Esophagus squamous epithelium (tissue), 5 donors: ENCODE measurements at places on chromosomes 16 and 17.
A peak's percentile ranks its signal among the peaks of the same experiment; 100 is the strongest.

DNA sequence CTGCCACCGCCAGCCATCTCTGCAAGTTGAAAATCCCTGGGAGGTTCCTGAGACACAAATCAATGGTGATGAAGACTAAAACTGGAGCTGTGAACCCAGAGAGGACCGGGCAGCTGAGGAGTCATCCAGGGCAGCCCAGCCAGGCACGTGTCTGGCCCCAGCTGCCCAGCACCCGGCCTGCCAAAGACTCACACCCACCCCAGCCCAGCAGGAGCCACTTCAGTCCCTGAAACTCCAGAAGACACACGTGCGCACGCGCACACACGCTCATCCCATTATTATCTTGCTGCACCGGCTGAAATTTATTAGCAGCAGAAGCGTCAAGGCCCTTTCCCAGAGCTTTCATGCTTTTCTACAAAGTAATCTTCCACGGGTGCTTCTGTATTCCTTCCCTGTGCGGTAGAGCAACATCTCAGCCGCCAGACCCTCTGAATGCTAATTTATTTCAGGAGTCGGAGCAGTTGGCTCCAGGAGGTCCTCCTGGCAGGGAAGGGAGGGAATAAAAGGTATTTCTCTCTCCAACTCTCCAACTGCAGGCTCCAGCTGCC, 59.8 kb upstream of the RBFOX3 start:
- DNase-seq: no peak

DNA sequence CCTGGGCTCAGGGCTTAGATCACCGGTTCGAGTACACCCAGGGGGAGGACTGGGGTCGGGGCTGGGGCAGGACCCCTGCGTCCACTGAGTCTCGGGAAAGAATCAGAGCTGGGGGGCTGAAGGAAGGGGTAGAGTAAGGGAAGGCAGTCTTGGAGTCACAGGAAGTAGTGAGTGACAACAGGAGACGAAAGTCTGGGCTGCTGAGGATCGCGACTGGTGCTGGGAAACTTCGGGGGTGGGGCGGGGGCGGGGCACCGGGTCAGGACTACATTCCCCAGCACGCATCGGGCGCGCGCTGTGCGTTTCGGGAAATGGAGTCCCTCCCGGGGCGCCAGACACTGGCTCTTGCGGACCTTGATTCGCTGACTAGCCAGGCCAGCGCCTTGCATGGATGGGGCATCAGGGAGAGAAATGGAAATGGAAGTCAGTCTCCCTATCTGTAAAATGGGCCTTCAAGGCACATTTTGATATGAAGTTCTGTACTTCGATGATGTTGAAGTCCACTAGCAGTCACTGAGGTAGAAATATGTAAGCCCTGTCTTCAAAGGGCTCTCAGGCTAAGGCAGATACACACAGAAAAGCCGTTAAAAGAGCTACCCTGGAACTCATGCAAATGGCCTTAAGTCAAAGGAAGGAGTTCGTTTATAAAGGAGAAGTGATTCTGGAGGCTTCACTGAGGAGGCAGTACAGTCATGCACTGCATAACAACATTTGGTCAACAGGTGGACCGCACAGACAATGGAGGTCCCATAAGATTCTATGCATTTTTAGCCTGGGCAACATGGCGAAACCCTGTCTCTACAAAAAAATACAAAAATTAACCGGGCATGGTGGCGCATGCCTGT, 697 bp downstream of the CTF1 start:
- DNase-seq: peak; percentile 42

DNA sequence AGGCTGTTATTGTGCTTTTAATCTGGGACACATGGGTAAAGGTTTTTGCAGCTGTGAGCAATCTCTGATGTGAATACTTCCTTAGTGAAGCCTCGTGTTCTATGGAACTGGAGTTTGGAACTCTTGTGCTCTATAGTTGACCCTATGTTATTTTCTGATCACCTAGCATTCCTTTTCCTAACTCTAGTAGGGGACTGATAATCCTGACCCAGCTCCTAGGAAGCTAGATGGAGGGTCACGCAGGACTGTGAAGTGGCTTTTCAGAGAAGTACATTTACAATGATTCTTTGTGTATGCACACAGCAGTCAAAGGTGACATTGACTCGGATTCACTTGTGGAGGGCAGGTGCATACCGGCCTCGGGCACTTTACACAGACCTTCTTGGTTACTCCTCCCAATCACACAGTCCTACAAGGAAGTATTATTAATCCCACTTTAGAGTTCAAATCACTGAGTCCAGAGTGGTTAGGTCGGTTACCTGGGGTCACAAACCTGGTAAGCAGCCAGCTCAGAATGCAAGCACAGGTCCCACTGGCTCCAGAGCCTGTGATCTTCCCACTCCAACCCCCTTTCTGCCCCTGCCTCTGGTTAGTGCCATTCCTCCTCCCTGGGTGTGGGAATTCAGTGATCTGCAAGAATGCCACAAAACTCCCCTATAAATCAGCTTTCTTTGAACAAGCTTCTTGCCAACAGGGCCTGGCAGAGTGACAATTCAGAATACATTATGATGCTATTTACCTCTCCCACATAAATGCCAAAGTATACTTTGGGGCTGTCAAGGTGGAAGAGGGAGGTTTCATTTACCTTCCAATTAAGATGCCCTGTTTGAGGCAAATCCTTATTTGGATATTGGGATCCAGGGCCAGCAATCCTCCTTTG, 7.1 kb downstream of the CHD9NB start:
- DNase-seq: no peak

DNA sequence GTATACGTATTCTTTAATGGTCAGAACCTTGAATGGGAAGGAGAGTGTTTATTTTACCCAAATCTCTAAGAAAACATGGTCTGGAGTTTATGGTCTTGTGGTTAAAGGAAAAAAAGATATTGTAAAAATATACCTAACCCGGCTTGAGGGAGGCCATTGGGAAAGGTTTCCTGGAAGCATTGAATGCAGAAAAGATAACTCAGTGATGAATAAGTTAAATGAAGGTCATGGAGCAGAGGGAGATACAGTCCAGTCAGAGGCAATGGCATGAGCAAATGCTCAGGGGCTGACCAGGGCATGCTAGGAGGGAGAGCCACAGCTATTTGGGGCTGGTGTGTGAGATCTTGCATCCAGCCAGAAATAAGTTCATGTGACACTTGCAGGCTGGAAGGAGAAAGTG, 430.4 kb upstream of the CDH5 start:
- no peak for DNase-seq

DNA sequence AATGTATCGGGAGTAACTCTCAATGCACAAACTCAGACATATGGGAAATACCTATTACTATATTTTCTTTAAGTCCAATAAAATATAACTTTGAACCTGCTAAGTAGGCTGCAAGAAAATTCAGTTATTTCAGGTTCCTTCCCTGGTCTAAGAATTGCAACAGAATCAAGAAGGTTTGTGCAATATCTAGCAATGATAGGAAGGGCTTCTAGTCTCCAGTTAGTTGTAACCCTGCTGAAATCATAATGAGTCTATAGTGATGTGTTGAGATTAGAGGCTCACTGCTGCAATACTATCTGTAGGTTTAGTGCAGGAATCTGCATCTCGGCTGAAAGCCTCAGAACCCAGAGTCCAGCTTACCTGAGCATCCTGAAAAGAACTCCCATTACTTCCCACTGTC, 110.5 kb downstream of the PMP22 start:
- DNase-seq: no peak

GRCh38 chr16:23823475-23824384, 12.1 kb upstream of the PRKCB start:
- no peak for DNase-seq

- no peak for DNase-seq
Measured at GRCh38 chr17:41024697-41025096, 2.3 kb downstream of the KRTAP1-5 start.

GRCh38 chr16:89646270-89646669, 11.2 kb downstream of the CHMP1A start:
- no peak for DNase-seq

DNA sequence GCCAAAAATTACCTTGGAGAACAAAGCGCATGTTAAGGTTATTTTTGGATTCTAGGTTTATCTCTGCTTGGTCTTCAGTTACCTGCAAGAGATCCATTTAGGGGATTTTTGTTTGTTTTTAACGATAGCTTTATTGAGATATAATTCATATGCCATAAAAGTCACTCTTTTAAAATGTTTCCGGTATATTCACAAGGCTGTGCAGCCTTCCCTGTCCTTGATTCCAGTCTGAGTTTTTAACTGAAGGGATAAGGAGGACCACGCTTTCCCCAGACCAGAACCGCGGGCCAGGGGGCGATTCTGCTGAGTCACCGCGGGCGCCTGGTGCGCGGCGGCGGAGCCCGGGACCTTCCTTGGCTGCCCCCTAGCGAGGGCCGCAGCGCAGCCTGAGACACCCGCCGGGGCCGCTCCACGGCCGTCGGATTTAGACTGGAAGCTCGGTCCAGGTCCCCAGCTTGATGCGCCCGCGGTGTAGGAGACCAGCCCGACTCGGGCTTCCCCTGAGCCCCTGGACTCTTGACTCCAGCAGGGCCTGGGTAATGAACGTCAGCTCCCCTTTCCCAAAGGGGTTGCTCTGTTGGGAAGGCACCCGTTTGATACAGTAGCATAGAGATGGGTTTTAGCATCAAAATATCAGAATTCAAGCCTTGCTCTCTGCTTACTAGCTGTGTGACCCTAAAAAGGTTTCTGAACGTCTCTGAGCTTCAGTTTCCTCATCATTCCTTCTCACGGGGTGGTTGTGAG, 50.0 kb upstream of the STH start:
- DNase-seq: no peak
